Jurkat, Clone E6-1 (cell line): ENCODE measurements at places on chromosomes 7 and 10.
A peak's percentile ranks its signal among the peaks of the same experiment; 100 is the strongest.

GRCh38 chr10:87771871-87772500, 46.0 kb downstream of the ATAD1 start:
- DNase-seq, result peak; percentile 28

- DNase-seq, result no peak
Observed at GRCh38 chr7:22992874-22993840, 20.8 kb downstream of the HYCC1 start.

DNA sequence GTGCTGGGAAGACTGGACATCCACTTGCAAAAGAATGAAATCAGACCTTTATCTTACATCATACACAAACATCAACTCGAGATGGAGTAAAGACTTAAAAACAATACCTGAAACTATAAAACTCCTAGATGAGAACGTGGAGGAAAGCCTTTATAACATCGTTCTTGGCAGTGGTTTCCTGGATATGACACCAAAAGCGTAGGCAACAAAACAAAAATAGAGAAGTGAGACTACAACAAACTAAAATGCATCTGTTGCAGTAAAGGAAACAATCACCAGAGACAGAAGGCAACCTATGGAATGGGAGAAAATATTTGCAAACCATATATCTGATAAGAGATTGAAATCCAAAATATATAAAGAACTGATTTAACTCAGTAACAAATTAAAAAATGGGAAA, 33.3 kb downstream of the CC2D2B start:
- no peak for DNase-seq

GRCh38 chr10:44749151-44749550, 162.0 kb upstream of the TMEM72 start:
- no peak for DNase-seq

DNA sequence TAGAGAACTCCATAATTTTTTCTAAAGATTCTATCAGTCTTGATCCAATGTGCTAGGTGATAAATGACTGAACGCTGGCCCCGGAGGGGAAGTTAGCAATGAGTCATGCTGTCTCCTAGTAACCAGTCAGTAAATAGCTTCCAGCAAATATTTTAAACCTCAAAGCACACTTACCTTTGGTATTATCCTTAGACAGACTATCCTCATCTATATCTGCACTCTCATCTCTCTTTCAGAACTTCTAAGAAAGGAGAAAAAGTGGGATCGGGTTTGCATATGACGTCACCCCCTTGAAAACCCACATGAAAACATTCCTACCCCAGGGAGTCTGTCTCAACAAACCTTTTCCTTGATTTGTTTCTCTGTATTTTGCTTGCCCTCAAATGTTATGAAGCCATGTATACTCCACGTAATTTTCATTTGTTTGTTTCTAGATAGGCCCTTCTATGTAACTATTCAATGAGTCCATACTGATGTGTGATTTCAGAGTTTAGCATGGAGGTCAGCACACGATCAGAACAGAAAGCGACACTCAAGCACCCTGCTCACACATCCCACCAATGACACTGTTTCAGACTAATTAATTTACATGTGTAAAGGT, 174.9 kb upstream of the NRP1 start:
- DNase-seq, result no peak

DNA sequence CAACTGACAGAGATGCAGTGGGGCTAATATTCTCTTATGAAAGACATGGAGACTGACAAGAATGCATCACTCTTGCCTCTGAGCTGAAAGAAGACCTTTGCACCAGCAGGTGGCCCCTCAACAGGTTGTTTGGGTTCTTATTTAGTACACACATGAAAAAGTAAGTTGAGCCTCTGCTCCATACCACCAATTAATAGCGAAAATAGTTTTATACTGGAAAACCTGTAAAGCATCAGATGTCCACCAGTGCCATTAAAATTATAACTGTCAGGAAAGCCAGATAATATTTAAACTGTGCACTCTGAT, 26.3 kb upstream of the FAM13C start:
- peak; percentile 4 for DNase-seq

DNA sequence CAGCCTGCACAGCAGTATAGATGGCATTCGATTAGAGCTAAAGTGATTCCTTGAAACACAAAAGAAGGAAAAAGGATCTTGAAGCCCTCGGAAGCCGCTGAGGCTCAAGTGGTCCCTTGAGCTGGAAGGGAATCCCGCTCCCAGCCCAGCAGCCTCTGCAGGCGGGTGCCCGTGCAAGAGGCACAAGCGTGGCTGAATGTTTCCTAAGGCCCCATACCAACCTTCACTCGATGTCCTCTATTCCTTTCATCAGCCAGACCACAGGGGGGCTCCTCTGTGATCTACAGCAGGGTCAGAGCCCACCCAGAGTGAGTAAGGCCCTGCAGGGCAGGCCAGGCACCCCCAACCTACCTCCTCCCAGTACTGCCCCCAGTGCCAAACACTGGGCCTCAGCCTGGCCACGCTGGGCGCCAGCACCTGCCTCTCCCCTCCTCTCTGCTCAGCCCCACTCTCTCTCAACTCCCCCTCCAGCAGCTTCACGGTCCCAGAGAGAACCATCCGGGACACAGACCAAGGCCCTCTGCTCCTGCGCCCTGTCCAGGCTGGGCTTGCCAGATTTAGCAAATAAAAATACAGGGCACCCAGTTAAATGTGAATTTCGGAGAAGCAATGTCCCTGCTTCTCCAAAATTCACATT, 30.5 kb downstream of the EBF3 start:
- no peak for DNase-seq

DNA sequence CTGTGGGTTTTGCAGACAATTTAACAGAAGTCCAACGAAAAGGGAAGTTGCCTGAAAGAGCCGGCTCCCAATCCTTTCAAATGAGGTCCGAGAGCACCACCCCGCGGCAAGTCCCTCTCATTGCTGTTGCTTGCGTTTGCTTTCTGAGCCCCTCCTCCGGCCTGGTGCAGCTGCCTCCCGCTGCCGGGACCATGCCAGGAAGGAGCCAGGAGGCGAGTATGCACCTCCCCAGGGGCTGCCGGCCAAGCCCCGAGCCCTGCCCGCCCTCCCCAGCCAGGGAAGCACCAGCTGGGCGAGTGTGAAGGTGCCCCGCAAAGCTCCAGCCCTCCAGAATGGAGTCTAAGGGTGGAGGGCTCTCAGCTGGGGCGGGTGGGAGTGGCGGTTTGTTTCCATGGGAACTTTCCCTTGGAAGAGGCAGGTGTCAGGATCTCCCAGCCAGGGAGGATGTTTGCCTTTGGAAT, 25.8 kb upstream of the PPP2R2D start:
- peak; percentile 51 for DNase-seq

DNA sequence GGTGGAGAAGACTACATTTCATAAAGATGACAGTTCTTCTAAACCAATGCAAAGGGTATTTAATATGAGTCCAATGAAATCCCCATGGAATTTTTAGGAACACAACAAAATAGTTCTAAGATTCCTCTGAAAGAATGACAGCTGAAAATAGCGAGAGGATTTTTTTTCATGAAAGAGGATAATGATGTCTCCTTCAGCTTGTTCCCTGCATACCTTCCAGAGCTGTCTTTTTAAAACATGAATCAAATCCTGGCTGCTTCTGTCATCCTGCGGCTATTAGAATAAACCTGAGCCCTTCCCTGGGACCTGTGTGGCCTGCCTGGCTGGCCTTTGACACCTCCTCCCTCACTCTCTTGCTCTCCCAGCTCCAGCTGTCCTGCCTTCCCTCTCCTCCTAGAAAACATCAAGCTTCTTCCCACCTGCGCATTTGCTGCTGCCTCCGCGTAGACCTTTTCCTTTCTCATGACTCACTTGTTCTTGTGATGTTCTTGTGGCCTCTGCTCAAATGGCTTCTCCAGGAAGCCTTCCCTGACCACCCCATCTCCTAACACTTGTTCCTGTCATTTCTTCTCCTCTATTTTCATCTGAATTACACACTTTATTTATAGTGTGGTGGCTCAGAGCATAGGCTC, 57.4 kb downstream of the EEPD1 start:
- no peak for DNase-seq

DNA sequence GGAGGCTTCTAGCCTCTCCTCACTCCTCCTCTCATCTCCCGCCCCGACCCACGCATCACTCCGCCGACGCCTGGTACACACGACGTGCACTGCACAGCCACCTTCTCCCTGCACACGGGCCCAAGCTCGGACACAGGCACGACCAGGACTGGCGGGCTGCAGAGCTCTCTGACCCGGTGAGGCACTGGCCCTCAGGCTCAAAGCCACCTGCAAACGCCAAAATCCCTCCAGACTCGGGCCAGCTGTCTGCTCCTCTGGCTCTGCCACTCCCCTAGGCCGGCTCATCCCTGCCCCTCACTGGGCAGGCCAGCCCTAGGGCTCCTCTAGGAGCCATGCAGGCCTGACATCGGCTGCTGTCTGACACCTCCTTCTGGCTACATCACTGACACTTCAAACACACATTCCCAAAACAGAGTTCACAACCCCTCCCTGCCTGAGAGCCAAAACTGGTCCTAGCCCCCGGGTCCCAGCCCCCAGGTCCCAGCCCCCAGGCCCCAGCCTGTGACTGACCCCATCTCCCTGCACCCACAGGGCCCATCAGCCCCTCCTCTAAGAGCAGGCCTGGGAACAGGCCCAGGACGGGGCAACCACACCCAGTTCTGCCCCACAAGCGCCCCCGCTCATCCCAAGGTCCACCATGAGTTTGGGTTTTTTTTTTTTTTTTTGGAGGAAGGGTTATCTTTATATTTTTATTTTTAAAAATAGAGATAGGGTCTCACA, 35.1 kb downstream of the MAD1L1 start:
- DNase-seq, result no peak

- no peak for DNase-seq
Observed at GRCh38 chr7:26964156-26964808, 99.9 kb upstream of the SKAP2 start.

DNA sequence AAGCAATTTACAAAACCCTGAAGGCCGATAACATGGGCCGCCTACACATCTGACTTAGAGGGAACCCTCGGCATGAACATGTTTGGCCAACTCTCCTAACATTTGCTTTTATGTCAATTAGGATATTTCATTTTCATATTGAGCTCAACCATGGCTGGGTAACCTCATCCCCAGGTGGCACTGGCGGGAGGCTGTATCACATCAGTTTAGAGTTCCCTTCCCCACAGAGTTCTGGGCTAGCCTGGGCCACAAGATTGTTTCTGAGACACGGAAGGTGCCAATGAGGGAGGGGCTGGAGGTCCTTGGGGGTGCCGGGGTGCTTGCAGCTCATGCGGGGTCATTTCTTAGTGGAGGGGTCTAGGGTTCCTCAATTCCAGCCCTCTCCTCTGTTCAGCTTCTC, 386.5 kb upstream of the MKI67 start:
- DNase-seq, result no peak

DNA sequence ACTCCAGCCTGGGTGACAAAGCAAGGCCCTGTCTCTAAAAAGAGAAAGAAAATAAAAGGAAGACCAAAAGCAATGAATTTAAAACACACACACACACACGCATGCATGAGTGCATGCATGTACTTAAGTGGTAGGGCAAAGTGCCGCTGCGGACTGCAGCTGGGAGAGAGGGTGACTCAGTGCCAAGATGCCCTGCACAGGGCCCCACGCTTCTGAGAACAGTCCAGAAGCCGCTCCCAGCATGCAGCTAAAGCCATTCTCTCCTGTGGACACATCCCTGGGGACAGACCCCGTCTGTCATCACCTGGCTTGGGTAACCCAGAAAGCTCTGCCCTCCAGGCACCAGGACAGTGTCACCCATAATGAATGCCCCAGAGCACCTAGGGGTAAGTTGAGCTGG, 61.0 kb upstream of the MYL10 start:
- DNase-seq, result no peak

- DNase-seq, result peak; percentile 80
Observed at GRCh38 chr10:72316748-72317435, 37.8 kb downstream of the DNAJB12 start.

DNA sequence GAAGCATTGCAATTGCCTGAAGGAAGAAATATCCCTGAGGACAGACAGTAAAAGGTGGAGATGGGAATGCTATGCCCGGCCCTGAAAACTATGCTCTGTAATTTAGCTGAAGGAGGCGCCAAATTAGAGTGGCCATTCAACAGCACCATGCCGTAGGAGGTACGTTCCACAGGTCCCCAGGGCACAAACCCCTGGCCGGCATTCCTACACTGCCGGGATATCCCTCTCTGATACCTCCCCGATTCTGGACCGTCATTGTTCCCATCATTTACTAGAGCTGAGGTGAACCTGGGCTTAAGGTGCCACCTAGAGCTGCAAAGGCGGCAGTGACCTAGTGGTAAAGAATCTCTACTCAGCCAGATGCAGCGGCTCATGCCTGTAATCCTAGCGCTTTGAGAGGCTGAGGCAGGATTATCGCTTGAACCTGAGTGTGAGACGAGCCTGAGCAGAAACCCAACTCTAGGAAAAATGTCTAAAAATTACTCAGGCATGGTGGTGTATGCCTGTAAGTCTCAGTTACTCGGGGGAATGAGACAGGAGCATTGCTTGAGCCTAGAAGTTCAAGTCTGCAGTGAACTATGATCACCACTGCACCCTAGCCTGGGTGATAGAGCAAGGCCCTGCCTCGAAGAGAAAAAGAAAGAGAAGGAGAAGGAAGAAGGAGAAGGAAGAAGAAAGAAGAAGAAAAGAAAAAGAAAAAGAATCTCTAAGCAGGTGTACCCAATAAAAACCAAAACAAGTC, 53.0 kb upstream of the TNKS2 start:
- DNase-seq, result no peak

- no peak for DNase-seq
Observed at GRCh38 chr7:102415685-102416225, 17.6 kb upstream of the ORAI2 start.

DNA sequence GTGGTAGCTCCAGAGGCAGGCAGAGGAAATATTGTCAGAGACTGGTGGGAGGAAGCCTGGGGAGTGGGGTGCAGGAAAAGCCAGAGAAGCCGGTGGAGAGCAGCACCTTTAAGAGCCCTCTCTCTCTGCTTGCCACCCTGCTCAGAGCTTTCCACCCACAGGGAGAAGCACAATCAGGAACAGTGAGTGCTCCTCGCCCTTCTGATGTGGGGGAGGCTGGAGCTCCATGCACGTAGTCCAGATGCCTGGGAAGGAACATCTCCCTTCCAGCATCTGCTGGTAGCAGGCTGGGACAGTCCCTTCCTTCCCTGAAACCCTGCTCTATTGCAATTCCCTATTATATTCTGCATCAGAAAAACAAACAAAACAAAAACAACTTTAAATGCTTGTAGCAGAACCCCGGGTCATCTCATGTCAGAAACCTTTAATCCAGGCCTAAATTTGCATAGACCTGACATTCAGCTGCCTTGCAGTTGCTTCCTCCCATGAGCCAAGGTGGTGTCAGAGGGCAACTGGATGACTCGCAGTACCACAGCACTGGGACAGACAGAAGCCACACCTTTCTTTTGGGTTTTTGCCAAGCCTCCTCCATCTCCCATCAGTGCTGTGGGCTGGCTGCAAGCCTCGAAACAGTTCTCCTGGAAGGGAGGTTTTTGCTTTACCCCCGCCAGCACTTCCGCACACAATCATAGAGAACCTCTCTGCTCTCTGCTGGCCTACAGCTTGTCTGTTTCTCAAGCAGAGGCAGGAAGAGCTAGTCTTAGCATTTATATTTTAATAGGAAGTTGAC, 13.1 kb downstream of the AVPI1 start:
- DNase-seq, result peak; percentile 35

DNA sequence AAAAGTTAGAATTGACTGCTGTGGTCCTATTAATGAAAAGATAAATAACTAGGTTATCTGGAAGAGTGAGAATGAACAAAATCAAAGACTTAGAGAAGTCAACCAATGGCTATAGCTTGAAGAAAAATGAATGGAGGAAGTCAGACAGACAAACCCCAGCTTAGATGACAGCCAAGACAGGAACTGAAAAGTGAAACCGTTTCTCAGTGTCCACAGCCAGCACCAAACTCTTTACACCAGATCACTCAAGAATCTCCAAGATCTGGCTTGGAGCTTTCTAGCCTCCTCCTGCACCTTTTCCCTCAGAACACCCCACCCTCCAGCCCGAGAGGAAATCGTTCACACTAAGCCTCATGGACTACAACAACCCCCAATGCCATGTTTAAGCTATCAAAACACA, 167.0 kb downstream of the SFMBT2 start:
- DNase-seq, result no peak

GRCh38 chr10:81995254-81995653, 120.3 kb downstream of the NRG3 start:
- DNase-seq, result no peak
